ENCODE measurements at places on chromosomes 16 and 17.
A peak's percentile ranks its signal among the peaks of the same experiment; 100 is the strongest.

- DNase-seq, result peak; percentile 36
These were observed 19.3 kb downstream of the CD2BP2 start for GRCh38 chr16:30335598-30336474.

- no peak for DNase-seq
These were observed 128.6 kb downstream of the SHISA6 start for GRCh38 chr17:11369575-11369974.

DNA sequence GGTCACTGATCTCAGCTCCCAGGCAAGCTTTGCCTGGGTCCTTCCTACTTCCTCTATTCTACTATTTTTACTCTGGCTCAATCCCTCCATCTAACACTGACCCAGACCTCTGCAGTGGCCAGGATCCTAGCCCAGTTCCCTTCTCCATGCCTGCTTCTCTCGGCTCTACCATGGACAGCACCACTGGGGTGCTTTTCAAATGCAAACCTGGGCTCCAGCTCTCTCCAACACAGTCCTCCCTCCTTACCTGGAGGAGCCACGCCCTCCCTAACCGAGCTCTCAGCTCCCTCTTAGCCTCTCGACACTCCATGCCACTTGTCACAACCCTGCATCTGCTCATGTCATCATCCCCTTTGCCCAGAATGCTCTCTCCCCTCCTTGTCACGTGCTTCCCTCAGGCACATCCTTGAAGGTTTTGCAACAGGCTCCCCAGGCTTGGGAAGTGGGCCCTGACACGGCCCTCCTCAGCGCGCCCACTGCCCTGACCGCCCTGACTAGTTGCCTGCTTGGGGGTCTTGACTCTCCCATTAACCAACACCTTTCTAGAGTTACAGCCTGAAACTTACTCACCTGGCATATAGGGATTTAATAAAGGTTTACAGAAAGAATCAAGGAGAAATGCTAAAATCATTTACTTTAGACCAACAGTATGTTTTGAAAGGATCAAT is 41.6 kb downstream of the MARF1 start:
- no peak for DNase-seq

DNA sequence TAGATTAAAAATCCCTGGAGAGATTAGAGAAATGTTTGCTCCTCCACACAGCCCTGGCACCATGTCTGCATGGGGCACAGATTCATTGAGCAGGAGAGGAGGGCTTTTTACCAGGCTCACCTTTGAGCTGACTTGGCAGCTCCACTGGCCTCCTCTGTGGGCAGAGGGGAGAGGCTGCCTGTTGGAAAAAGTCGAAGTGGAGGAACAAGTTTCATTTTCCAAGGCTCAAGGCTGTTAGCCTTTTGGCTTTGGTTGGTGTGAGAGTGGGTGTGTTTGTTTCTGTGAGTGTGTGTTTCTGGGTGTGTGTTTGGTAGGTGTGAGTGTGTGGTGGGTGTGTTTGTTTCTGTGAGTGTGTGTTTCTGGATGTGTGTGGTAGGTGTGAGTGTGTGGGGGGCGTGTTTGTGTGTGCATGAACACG is 5.6 kb downstream of the TMEM238L start:
- no peak for DNase-seq

GRCh38 chr16:16071631-16072244 is 122.3 kb downstream of the ABCC1 start:
- DNase-seq, result no peak

- DNase-seq, result no peak
These were observed 9.8 kb downstream of the RNF166 start for GRCh38 chr16:88696441-88696840.

All from stimulated activated naive CD4-positive, alpha-beta T cell (primary cell).